ENCODE measurements at places on chromosomes 2 and 18. TPM values are rescaled to one million over a fixed set of nuclear protein-coding genes. Genes with fewer than 3 reads are reported as not detected.

Gene EEF1B2
- 716 TPM for polyA plus RNA-seq

Gene NPAS2
- polyA plus RNA-seq, result 29.3 TPM

DNA sequence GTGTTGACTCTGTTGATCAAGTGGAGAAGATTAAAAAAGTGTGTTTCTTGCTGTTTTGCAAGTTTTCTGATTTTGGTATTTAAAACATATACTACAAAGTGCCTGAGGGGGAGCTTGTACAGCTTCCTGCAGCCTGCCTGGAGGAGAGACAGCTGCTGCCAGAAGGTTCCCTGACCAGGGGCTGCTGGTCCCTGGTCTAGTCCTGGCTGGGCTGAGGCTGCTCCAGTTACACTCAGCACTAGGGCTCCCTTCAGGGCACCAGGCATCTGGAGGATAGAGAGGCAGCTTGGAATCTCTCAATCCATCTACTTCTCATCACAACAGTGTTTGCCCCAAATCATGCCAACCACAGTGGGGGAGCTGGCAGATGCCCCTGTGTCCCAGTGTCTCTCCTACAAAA, 4.8 kb downstream of the MC2R start:
- DNase-seq, result no peak

DNA sequence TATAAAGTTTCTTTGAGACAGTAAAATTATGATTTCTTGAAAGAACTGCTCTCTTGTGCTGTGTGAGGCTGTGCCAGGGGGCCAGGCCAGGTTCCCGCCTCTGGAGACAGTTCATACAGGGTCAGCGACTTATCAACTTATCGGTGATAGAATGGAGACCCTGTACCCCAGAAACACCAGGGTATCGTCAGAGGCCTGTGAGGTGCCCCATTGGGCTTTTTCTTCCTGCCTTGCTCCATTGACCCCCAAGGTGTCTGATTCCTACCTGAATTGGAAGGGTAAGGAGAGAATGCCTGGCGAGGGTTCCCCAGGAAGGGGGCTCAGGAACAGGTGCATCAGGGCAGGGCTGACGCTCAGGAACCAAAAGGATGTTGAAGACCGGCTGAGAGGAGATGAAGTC, 4.3 kb downstream of the DLX1 start:
- DNase-seq, result no peak

DNA sequence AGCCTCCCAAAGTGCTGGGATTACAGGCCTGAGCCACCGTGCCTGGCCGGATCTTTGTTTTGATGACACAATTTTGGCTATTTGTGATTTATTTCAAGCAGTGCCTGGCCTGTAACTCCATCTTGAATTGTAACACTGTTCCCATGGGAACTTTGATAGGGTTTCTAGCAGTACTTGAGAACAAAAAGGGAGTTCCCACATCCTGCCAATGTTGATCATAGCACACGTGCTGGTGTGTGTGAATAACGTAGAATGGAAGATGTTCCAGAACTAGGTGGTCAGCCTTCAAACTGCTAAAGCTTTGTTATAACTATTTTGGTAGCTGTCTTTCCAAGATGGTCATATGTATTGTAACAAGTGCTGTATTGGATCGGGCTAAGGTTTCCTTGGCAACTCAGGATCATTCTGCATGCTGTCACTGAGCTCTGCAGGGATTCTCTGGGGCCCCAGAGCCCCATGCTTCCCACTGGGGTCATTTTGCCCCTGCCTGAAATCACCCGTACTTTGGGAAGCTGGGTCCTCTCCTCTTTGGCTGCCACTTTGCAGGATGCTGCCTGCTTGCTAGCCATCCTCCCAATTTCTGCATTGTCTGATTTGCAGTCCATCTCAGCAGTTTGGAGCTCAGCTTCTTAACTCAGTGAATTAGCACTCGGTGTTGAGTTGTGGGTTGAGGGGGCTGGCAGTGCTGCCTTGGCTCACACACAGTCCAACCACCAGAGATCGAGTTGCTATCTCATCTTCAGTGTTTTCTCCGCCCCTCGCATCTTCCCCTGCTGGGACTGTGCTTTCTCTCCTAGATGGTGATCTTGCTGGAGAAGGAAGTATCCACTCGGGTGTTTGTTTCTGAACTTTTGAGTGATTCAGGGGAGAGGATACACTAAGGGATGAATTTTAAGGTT, 26.8 kb downstream of the SH3RF3 start:
- no peak for DNase-seq

Gene SGPP2
- 4.3 TPM for polyA plus RNA-seq

Gene STAT4
- polyA plus RNA-seq, result 9.7 TPM

- no peak for DNase-seq
Measured at GRCh38 chr2:57821088-57821487, 225.5 kb upstream of the VRK2 start.

Data from right lung (tissue), 10 donors.